Panc1 (cell line): ENCODE measurements at places on chromosomes 2 and 18. TPM values are rescaled to one million over a fixed set of nuclear protein-coding genes. Genes with fewer than 3 reads are reported as not detected.

DNA sequence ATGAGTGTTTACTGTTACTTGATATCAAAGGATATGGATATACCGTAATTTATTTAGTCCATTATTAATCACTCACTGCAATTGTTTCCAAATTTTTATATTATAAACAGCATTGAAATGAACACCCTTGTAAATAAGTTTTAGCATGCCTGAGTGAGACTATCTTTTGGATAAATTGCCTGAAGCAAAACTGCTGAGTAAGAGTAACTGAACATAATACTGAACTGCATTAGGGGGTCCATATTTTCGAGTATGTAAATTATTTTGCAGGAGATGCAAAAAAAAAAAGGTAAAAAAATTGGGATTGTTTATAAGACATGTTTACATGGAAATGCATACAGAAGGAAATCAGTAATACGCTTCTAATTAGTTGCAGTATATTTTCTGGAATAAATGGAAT is 215.6 kb upstream of the SMAD7 start:
- no peak for DNase-seq

DNA sequence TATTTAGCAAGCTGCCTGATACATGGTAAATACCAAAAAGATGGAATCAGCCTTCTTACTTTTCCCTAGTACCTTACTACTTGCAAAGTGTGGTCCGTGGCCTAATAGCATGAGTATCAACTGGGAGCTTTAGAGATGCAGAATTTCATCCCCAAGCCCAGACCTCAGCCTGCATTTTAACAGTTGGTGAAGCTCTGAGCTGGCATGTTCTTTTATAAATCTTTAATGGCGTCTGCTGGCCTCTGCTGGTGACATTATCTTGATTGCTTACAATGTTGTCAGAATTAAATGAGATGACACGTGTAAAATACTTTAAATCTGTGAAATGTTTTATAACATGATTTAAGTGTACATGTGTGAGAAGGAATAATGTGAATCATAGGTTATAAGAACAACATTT is 115.1 kb upstream of the NOSTRIN start:
- DNase-seq = no peak

- DNase-seq = no peak
Measured at GRCh38 chr2:104850361-104851290, 3.3 kb upstream of the POU3F3 start.

DNA sequence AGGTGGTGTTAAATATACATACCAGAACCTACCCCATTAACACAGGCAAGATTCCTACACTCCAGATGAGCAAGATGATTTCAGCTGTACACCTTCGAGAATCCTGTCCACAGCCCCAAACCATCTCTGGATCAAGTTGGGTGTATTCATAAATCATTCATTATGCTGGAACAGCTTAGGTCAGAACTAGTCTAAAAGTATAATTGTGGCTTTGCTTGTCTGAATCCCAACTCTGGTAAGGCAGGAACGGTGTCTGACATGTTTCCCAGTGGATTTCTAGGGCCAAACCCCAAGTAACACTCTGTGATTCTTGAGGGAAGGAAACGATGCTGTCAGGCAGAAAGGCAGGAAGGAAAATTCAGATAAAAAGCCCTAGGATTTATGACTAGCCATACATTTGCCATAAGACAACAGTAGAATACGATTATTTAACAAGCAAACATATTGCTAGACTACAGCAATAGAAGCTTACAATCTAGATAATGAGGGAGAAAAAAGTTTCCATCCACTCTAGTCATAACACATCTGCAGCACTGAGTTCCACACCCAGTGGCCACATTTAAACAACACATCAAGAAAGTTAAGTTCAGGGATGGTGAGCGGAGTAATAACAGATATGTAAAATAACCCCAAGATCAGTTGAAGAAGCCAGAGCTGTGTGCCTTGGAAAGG is 444.8 kb downstream of the RND3 start:
- DNase-seq = no peak

DNA sequence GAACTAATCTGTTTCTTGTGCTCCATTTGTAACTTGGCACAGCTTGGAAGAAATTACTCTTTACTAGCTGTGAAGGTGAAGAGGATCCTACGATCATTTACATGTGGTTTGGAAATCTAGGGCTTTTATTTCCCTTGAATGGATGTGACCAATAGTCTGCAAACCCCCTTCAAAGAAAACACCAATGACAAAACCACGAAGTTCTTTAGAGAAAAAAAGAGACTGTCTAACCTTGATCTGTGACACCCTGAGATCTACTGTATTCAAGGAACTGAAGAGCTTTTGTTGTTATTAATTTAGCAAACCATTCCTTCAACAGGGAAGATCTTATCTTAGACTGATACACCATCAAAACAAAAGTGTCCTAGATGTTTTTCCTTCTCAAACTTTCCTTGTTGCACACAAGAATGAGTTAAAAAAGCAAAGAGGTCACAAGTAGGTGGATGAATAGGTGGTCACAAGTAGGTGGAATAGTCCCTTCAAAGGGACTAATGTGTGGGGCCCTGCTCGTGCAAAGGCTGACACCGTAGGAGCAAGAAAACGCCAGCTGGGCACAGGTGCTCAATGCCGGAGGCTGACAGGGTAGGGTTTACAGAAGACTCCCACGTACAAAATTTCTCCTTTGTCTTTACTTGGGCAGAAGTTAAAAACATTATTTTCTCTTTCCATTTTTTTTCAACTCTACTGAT is 95.6 kb upstream of the ITGB6 start:
- no peak for DNase-seq

The POTEI gene
- total RNA-seq = 0.92 TPM

GRCh38 chr18:24941174-24941951 is 410.6 kb downstream of the ZNF521 start:
- DNase-seq = no peak

DNA sequence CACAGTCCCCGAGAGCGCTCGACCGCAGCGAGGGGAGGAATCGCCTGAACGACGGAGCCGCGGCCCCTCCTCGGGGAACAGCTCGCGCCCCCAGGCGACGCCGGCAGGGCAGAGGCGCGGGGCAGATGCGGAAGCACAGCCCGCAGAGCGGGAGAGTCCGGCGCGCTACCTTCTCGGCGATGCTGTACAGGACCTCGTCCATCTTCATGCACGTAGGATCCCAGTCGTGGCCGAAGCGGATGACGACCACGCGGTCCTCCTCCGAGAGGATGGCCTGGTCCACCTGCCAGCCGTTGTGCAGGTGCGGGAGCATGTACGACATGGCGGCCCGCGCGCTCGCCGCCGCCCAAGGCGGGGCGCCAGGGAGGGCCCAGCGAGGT is 302 bp downstream of the TXNL4A start:
- DNase-seq = no peak

DNA sequence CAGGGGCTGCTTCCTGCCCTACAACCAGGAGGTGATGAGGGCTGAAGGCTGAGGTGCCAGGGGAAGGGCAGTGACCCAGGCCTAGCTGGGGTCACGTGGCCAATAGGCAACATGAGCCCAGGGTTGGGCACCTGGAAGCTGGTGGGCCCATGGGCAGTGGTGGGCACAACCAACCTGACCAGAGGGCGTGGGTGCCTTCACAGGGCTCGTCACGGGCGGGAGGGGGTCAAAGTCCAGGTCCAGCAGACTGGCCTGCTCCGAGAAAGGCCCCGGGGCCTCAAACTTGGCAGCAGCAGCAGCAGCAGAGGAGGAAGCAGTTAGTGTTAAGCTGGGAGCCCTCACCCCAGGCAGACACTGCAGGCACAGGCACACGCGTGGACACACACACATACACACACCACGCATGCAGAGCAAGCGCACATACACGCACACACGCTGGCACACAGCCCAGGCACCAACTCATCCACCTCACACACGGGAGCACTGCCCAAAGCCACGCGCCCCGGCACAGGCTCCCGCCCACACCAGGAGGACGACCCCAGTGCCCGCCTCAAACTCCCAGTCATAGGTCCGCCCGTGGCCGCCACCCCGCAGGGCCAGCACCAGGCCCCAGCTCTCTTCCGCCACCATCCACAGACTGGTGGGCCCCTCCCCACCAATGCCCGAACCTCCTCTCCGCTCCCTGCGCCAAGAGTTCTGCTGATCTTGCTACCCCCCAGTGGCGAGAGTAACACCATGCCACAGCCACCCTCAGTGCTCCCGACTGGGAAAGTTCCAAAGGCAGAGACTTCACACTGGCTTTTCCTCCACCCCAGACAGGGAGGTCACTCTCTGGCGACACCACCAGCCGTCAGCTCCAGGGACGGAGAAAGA is 53.0 kb downstream of the BIN1 start:
- no peak for DNase-seq

- peak; percentile 33 for DNase-seq
Measured at GRCh38 chr18:23529604-23530003, 26.3 kb downstream of the RMC1 start.

GRCh38 chr2:173984866-173985604 is 19.9 kb upstream of the SP3 start:
- no peak for DNase-seq

The MYCN gene
- not detected for total RNA-seq

The UGT1A1 gene
- not detected for total RNA-seq

The RNF125 gene
- total RNA-seq = 0.57 TPM

- no peak for DNase-seq
Measured at GRCh38 chr2:233964581-233964980, 47.4 kb downstream of the TRPM8 start.

DNA sequence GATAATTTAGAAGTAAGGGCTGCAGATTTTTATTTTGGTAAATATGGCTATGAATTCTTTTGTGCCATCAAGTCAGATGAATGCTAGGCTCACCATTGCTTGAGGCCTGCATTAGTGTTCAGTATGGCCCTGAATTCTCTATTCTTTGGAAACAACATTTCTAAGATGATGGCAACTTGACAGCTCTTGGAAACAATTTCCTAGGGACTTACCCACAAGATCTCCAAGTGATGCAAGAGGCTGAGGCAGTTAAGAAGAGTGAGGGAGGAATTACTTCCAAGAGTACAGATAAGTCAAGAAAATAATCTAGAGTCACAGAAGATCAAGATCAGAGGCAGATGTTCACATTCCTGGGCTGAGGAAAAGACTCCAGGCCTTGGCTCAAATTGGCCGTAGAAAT is 129.1 kb downstream of the NRP2 start:
- DNase-seq = no peak

GRCh38 chr2:228503731-228504130 is 322.2 kb upstream of the SPHKAP start:
- DNase-seq = no peak

- no peak for DNase-seq
Measured at GRCh38 chr2:65388596-65389390, 43.6 kb downstream of the SPRED2 start.

DNA sequence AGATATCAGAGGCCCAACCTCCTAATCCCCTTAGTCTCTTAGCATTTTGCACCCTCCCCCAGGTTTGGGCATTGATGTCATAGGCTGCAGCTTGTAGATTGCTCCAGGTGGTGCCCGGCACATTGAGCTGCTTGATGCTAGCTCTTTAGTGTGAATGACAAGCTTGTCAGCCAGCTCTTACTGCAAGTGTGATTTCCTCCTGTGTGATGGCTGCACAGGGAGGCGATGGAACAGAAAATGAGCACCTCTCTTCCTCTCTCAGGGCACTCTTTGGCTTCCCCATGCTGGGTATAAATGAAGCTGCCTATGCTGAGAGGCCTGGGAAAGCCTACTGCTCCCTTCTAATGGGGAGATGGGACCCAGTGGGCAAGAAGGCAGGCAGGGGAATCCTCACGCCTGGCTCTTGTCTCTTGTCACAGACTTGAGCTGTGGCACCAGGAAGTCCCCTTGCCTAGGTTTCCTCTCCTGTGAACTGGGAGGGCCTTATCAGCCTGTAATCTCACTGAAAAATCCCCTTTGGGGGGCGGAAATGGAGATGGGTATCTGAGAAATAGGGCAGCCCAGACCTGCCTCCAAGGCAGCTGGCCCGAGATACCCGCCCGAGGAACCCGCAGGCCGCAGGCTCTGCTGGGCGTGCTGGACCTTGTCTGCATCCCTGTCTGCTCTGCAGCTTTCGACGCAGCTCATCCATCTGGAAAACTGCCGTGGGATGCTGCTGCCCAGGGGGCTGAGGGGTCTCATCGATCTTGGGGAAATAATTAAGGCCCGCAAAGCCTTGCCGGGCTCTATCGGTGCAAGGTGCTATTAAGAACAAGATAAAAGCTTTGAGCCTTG is 163.5 kb upstream of the CXCR4 start:
- no peak for DNase-seq

DNA sequence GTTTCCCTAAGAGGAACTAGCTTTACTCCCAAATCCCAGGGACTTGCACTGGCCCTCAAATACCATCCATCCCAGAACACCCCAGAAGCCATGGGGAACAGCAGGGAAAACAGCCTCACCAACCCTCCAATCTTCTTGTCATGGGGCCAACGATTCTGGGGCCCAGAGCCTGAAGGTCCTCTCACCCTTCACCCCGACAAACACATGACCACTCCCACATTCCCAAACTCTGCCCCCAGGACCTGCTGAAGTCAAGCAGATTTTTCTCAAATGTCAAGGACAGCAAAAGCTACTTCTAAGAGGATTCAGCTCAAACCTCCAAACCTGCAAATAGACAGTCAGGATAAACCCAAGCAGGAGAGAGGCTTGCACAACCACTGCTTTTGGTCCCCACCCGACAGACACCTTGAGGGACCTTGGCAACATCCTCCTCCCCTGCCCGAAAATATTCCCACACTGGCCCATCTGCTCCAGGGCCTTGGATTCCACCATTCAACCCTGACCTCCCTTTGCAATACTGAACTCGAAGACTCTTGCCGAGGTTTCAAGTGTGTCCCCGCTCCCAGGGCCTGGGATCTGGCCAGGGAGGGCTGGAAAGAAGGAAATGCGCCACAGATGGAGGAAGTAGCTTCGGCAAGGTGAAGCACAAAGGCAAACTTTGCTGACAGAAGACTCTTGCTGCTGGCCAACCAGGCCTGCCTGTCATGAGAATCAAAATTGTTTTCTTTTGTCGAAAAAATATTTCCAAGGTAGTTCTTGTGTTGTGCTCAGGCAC is 143.3 kb downstream of the ZFP36L2 start:
- no peak for DNase-seq

GRCh38 chr2:20596193-20596972 is 54.5 kb downstream of the HS1BP3 start:
- no peak for DNase-seq

- no peak for DNase-seq
Measured at GRCh38 chr2:48380989-48381625, 148.8 kb upstream of the STON1 start.

- no peak for DNase-seq
Measured at GRCh38 chr2:124973396-124973795, 948.3 kb downstream of the CNTNAP5 start.

GRCh38 chr2:16250886-16251285 is 310.5 kb downstream of the MYCN start:
- no peak for DNase-seq

DNA sequence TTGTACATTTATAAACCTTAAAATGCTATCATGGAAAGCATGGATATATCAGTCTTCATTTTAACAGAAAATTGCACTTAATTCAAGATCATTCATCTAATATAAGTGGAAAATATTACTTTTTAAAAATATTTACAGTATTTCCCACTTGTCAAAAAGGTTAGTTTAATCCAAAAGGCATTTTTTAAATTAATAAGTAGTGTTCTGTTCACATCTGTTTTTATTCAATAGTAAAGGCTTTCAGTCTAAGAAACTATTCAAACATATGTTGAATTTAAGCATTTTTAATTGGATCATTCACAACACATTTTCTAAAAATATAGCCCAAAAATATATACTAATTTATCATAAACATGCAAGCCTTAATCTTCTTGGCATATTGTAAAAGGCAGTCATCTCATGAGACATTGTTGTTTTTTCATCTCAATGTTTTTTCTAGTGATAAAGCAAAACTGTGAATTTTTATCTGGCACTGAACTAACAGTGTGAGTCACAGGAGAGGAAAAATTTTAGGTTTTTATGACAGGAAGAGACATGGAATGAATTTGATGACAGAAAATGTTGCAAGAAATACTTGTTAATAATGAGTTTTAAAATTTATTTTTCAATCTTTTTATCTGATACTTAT is 1642.5 kb upstream of the TMEFF2 start:
- DNase-seq = no peak
